Gastrocnemius medialis (tissue), 4 donors: ENCODE measurements at places on chromosomes 4 and X. TPM values are rescaled to one million over a fixed set of nuclear protein-coding genes. Genes with fewer than 3 reads are reported as not detected.

TMEM35A gene
- total RNA-seq, result not detected

PF4V1 gene
- not detected for total RNA-seq

GRCh38 chr4:22237155-22237751, 278.6 kb downstream of the ADGRA3 start:
- H3K4me3 ChIP-seq, result no peak overlapping the region
- H3K36me3 ChIP-seq, result no peaks in the 10 kb centered on the region
- H3K4me1 ChIP-seq, result no peaks in the 10 kb centered on the region
- DNase-seq, result no peak
- H3K27me3 ChIP-seq, result no peaks in the 10 kb centered on the region
- no peak overlapping the region for H3K27ac ChIP-seq

DNA sequence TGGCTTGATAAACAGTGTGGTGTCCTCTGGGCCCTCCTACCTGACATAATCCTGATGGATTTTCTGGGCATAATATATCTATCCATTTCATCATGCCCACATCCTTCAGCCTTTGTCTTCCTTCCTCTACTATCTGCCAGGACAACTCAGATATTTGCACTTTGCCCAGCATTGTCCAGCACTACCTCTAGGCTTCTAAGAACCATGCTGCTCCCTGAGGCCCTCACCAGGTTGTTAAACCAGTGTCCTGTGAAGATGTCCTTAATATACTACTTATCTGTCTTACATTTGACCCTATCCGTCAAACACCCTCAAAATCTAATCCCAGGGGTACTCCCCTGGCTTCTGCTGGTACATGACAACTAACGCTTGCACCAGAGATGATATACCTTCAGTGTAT, 58.2 kb upstream of the MAML3 start:
- no peaks in the 10 kb centered on the region for H3K27me3 ChIP-seq
- no peak overlapping the region for H3K4me3 ChIP-seq
- no peaks in the 10 kb centered on the region for H3K4me1 ChIP-seq
- no peak overlapping the region for H3K27ac ChIP-seq

DNA sequence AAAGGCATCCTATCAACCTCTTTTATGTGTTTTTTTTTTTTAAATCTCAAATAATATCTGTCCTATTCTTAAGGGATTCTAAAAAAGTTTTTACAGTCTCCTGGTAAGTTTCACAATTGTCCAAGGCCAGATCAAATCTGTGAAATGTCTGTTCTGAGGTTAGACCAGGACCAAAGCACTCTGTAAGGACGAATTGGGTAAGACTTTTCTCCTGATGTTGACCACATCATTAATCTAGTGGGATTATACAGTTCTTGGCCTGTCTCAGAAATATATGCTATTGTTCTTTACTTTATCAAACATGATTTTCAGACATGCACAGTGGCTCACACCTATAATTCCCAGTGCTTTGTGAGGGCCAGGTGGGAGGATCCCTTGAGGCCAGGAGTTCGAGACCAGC, 45.8 kb upstream of the TMEM131L start:
- no peaks in the 10 kb centered on the region for H3K27me3 ChIP-seq
- H3K4me3 ChIP-seq, result no peak overlapping the region
- H3K27ac ChIP-seq, result no peak overlapping the region
- H3K4me1 ChIP-seq, result no peaks in the 10 kb centered on the region
- no peak for DNase-seq
- H3K36me3 ChIP-seq, result no peaks in the 10 kb centered on the region

GRCh38 chrX:146481735-146482134, 327.8 kb upstream of the CXorf51B start:
- no peak for DNase-seq
- H3K4me3 ChIP-seq, result no peak overlapping the region

- no peak for DNase-seq
- no peaks in the 10 kb centered on the region for H3K27me3 ChIP-seq
- no peak overlapping the region for H3K27ac ChIP-seq
- H3K4me1 ChIP-seq, result no peaks in the 10 kb centered on the region
- H3K4me3 ChIP-seq, result no peak overlapping the region
- H3K36me3 ChIP-seq, result no peaks in the 10 kb centered on the region
Measured at GRCh38 chrX:4181782-4182407, 468.4 kb upstream of the PRKX start.
